ENCODE measurements at places on chromosomes 2 and 18.
A peak's percentile ranks its signal among the peaks of the same experiment; 100 is the strongest.

GRCh38 chr18:23939896-23940295, 74.7 kb upstream of the TTC39C start:
- DNase-seq: no peak

GRCh38 chr2:98029718-98030222, 34.0 kb upstream of the TMEM131 start:
- DNase-seq: no peak

DNA sequence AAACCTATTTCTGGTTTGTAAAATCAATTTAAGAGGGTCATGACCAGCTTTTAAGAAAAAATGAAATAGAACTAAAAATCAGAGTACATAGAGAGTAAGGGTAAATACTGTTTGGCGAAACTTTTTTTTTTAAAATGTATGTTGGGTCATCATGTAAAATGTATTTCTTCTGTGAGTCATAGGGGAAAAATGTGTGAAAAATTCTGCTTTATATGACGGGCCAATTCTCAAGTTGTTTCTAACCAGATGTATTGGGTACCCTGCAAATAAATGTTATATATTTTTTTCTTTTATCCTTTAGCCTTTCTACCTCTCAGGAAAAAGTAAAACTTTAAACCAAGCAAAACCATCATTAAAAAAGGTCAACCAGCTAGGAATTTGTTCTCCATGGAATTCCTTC, 13.9 kb downstream of the AFTPH start:
- DNase-seq: no peak

- DNase-seq: no peak
Observed at GRCh38 chr2:176063958-176064357, 19.8 kb downstream of the EVX2 start.

GRCh38 chr2:127080938-127081755, 25.8 kb downstream of the BIN1 start:
- no peak for DNase-seq

GRCh38 chr2:126886916-126887280, 11.8 kb upstream of the TEX51 start:
- DNase-seq: no peak

DNA sequence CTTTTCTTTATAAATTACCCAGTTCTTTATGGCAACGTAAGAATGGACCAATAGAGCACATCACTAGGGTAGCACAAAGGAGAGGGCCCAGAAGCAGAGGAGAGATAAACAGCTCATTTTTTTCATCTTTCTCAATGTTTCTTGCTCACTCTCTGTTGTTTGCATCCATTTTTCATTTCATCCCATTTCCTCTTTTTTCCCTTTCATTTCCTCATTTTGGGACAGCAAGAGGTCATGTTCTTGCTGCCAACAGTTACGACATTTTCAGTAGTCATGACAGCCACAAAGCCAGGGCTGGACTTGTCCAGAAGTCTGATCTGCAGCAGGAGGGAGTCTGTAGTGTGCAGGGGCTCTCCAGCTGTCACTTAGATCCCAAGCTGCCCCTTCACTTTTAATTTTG, 52.7 kb upstream of the CYP1B1 start:
- peak; percentile 62 for DNase-seq

GRCh38 chr2:127384529-127384928, 3.2 kb downstream of the MAP3K2 start:
- no peak for DNase-seq

DNA sequence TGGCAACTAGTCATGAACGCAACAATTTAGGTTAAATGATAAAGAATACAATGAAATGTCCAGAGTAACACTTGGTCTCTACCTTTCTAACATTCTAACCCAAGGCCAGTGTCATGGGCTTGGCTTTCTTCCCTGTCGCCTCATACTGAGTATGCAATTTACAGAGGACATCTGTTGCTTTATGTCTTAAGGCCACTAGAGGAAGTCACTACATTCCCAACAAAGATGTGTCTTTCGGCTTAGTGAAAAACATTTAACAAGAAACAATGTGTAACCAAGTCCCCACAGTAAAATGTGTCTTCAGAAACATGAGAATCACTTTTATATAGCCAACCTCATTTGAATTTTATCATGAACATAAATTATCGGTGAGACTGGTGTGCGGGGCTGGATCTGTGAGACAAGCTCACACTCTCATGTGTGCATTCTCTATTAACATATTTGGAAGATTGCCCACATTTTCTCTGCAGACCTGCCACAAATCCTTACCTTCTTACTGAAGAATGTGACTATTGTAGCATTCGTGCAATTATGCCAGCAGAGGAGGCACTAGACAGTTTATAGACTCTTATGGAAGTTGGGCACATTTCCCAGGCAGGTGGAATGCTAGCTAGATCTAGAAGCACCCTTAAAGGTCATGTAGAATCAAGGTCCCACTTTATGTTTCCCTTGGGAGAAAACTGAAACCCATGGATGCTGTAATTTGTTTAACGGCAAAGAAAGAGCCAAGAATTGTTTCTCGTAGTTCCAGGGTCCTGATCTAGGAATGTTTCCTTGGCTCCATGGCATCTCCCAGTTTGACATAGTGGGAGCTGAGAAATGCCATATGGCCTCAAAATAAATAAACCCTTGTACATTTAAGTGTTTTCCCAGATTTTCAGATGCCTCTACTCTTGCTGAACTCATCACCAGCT, 101.8 kb downstream of the CD226 start:
- DNase-seq: no peak

Data from AG20443 (cell line).